ENCODE measurements at places on chromosomes 1 and 21. TPM values are rescaled to one million over a fixed set of nuclear protein-coding genes. Genes with fewer than 3 reads are reported as not detected.

Gene LAD1
- total RNA-seq, result not detected

Gene FAM72A
- total RNA-seq, result 37.4 TPM

Gene SPRR1A
- total RNA-seq, result not detected

Gene ANKRD35
- 1.1 TPM for total RNA-seq

Gene CD5L
- not detected for total RNA-seq

Gene WDR64
- total RNA-seq, result 0.12 TPM

Gene INTS7
- 31.7 TPM for total RNA-seq

Gene C1orf116
- total RNA-seq, result not detected

Gene CYP4A11
- total RNA-seq, result not detected

Measured in activated CD8-positive, alpha-beta memory T cell treated with anti-CD3 and anti-CD28 coated beads, Interleukin-2, amount 10 ng/mL, durations not matched to agents 7 days and 5 days (primary cell).